Right ventricle myocardium superior (tissue), 1 donor: ENCODE measurements at places on chromosomes 12 and 14. TPM values are rescaled to one million over a fixed set of nuclear protein-coding genes. Genes with fewer than 3 reads are reported as not detected.

GRCh38 chr14:99562856-99563748 is 40.9 kb downstream of the CCDC85C start:
- peak; percentile 86 for DNase-seq

GRCh38 chr12:93133361-93133760 is 204.3 kb upstream of the EEA1 start:
- no peak for DNase-seq

GRCh38 chr14:39868251-39868650 is 436.0 kb upstream of the FBXO33 start:
- DNase-seq: no peak

DNA sequence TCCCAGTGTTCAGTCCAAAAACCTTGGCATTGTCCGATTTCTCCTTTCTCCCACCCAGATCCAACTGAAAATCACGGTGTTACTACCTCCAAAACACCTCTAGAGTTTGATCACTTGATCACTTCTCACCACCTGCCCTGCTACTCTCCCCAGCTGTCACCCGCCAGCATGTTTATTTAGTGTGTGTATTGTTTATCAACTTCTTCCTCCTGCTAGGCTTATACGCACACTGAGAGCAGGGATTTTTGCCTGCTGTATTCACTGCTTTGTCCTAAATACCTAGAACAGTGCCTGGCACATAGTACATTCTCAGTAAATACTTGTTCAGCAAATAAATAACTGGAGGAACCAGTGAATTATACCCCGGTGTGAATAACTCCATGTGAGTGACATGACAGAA is 5.0 kb downstream of the BDKRB1 start:
- DNase-seq: no peak

DNA sequence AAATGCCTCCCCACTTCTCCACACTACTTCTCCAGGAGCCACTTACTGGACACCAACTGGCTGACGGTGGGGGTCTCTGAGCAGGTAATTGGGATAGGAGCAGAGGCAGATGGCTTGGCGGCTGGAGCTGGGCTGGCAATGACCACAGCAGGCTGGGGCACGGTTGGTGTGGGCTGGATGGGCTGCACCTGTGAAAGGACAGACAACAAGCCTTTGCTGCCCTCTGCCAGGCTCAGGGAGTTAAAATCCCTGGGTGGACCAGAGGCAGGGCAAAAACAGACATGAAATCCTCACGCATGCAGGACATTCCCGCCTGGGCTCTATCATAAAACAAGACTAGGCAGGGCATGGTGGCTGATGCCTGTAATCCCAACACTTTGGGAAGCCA is 19.3 kb upstream of the TFCP2 start:
- no peak for DNase-seq

DNA sequence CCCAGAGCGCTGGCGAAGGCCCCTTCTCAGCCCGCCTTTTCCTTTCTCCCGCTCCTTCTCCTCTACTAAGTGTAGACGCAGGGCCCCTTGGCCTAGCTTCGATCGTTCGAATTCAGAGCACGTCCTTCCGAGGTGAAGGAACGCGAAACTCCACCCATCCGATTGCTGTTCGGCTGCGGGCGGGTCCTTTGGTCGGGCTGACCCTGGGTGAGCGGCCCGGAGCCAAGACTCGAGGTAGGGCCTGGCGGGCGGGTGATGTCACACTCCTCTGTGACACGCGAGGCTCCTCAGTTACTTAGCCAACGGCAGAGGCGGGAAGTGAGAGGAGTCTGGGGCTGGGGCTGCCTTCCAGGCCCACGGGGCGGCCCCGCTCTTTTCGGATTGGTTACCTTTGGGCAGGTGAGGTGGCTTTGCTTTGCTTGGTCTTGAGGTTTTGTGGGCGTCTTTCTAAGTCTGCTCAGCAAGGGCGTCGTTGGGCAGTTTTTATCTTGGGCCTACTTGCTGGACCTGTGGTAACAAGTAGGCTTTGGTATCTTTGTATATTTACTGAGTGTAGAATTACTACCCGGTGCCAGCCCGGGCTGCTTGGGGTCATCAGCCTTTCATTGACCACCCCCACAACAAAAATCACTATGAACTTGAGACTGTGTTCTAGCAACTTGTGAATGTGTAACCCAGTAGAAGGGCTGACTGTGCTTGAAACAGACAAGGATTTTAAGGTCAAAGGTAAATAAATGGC is 694 bp downstream of the TMBIM6 start:
- DNase-seq: peak; percentile 92

DNA sequence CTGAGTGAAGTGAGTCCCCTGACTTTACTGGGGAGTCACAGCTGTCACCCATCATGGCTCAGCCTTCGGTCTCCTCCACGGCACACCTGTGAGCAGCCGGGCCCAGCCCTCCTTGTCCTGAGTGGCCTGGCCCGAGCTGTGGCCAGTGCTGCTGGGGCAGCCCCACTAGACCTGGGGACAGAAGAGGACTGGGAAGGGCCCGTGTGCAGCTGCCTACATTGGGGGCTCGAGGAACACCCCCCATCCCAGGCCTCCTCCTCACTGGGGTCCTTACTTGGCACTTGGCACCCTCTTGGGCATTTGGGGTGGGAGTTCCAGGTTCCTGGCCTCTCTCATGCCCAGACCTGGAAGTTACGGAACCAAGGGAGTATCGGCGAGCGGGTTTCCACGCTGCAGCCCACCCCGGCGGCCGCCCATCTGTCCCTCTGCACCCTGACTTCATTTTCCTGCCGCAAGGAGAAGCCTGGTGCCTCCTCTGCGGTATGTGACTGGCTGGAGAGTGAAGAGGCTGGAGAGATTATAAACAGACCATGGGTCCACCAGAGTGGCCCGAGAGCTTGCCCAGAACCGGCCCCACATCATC is 179.7 kb downstream of the KIF26A start:
- no peak for DNase-seq

DNA sequence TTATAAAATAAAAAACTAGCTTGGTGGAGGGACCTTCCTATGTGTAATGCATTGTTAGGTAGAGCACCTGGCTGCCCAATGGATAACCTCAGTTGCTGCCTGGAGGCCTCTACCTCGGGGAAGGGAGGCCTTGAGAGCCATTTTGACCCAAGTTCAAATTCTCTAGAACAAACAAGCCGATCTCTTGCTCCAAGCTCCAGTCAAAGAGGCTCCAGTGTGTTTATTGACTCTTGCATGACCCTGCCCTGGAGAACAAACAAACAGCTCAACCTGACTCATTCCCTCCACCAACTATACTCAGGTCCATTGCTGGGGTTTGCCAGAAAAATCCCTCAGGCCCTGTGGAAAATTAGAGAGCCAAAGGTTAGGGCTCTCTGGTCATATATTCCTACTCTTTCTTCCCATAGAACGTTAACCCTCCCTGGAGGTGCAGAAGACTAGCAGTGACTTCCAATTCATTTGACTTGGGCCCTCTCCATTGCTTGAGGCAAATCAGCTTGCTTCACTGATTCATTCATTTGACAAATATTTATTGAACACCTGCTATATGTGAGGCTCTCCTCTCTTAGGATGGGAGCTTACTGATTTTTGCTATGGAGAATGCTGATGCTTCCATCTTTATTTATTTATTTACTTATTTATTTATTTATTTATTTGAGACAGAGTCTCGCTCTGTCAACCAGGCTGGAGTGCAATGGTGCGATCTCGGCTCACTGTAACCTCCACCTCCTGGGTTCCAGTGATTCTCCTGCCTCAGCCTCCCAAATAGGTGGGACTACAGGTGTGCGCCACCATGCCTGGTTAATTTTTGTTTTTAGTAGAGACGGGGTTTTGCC is 73.7 kb upstream of the CISTR start:
- no peak for DNase-seq

DNA sequence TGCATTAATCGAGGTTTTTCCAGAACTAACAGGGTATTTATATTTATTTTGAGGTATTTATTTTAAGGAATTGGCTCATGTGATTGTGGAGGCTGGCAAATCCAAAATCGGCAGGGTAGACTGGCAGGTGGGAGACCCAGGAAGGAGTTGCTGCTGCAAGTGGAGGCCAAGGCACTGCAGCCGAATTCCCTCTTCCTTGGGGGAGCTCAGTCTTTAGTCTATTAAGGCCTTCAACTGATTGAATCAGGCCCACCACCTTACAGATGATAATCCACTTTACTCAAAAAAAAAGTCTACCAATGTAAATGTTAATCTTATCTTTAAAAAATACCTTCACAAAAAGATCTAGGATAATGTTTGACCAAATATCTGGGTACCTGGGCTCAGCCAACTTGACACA is 1.2 kb upstream of the OAS2 start:
- DNase-seq: no peak

DNA sequence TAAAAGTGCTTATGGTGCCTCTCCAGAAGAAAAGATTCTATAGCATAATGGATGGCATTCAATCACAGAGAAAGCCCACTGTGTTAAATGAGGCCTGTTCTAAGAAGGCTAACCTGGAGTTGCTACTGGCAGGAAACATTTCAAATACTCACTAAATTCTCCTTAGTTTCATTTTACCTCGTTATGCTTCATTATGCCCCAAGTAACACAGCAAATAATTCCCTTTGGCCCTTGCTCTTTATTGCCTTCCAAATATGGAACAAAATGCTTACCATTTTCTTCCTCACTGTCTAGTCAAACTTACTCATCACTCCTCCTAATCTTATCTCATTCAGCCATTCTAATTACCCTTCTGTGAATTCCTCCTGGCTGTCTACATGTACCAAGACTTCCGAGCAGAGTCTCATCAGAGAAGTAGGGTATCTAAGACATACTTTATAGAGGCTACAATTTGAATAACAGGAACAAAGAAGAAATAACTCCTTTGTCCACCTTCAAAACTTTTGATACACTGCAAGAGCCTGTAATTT is 292.1 kb upstream of the CLEC14A start:
- no peak for DNase-seq

GRCh38 chr14:102883089-102883541 is 39.3 kb upstream of the AMN start:
- no peak for DNase-seq

GRCh38 chr12:53071591-53072551 is 7.3 kb downstream of the SPRYD3 start:
- DNase-seq: peak; percentile 91

- DNase-seq: no peak
Observed at GRCh38 chr12:104136577-104136976, 1.4 kb downstream of the NFYB start.

- no peak for DNase-seq
Observed at GRCh38 chr14:29458547-29458946, 469.1 kb downstream of the PRKD1 start.

GRCh38 chr14:69880044-69880487 is 850 bp downstream of the SMOC1 start:
- DNase-seq: no peak

DNA sequence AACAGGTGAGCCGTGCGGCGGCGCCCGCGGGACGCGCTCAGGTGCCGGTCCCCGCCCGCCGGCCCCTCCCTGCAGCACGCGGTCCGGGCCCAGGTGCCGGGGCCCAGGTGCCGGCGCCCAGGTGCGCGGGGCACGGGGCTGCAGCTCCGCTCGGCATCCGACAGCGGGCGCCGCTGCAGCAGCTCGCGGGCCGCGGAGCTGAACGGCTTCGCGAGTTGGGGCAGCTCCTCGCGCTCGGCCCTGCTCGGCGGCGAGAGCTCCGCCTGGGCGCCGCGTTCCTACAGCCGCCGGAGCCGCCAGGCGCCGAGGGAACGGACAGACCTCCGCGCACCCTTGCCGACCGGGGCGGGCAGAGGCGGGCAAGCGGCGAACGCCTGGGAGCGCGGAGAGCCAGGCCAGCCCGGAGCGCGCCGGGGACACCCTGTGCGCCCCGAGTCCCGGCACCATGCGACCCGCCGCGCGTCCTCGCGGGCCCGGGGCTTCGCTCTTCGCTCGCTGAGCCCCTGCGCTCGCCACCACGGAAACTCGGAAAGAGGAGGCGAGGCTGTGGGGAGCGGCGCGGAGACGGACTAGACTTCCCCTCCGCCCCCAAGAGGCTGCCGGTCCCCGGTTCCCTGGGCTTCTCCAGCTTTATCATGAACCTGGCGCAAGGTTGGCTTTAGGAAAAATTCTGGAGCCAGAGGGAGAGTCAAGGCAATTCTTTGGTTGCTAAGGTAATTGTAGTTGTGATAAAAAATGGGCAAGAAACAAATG is at the start of gene RGS6:
RGS6 (plus strand) TSS at position 201 of the 753 bp plus-strand sequence.
- DNase-seq: peak; percentile 47

DNA sequence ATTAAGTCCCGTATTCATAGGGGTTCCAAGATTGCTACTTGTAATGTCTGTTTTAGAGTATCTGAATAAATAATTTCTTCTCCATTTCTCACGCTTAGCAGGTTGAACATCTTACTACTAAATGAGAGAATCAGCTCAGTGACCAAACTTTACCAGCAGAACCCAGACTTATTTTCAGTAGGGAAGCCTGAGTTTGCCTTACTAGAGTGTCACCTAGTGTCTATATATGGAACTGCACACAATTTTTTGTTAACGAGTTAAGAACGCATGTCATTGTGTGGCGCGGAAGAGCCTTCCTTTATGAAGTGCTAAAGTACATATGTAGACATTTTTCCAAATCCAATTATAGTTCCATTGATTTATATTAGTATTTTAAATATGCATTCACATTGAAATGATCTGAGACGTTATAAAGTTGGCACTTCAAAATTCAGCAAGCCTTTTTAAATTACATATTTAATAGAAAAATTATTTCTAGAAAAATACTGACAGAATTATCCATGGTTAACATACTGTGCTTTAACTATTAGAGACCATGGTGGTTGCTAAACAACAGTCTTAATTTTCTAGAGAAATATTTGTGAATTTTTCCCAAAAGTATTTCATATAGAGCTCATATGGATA is 88.3 kb downstream of the RPS29 start:
- no peak for DNase-seq

DNA sequence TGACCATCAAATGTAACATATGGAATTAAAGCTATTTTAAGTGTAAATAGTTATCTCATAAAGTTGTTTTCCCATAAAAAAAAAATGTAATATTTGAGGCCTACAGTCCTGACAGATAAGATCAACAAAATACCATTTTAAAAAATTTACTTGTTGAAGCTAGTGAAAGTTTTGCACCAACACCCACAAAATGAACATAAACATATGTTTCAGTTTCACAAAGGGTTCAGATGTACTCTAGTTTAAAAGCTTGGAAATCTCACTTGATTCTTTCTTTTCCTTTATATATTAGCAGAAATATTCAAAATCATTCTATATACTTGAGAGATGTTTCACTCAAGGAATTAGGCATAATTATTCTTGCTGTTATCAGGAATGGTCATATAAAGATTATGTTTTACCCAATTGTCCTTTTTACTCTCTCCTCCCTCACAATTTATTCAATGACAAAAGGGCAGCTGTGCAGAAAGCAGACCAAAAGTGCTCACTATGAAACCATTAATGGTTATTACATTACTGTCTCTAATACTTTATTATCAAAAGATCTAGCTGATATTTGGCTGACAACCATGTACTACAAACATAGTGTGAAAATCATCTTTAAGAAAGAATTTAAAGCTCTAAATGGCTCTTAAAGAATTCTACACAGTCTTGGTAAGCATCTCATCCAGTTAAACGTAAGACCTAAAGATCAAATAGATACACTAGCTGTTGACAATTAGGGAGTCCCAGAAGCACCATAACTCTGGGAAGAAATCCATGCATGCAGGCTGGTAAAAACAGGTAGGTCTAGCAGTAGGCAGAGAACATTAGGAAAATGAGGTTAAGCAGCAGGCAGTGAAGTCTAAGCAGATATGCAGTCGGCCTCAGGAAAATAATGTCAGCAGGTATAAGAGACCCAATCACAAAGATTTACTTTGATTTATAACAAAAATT is 28.8 kb downstream of the KIF21A start:
- no peak for DNase-seq

- DNase-seq: no peak
Observed at GRCh38 chr14:103377522-103378037, 7.6 kb upstream of the MARK3 start.

The FAM186B gene
- 0.46 TPM for total RNA-seq

The TRAF3 gene
- total RNA-seq: 9.8 TPM

The SSPN gene
- total RNA-seq: 51.5 TPM

The SERPINA10 gene
- total RNA-seq: not detected

The ITFG2 gene
- total RNA-seq: 12.2 TPM

The C12orf50 gene
- 0.11 TPM for total RNA-seq

The HSP90AA1 gene
- total RNA-seq: 483 TPM
